ENCODE measurements at places on chromosomes 7 and 10.

DNA sequence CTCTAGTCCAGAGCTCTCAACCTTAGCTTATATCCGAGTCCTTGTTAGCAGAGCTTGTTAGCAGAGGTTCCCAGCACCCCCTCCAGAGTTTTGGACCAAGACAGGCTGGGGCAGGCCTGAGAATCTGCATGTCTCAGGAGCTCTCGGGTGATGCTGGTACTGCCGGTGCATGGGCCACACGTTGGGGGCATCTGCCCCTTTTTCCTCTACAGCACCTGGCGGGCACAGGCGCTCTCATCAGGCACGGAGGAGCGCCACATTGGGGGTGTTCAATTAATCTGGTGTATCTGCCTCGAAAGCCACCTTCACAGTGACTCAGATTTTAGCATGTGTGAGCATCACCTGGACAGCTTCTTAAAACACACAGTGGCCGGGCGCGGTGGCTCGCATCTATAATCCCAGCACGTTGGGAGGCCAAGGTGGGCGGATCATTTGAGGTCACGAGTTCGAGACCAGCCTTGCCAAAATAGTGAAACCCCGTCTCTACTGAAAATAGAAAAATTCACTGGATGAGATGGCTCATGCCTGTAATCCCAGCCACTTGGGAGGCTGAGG, 117.7 kb downstream of the ELFN1 start:
- DNase-seq = no peak

GRCh38 chr7:121873289-121874194, 581 bp downstream of the PTPRZ1 start:
- DNase-seq = no peak

- DNase-seq = peak; percentile 78
Observed at GRCh38 chr7:46291601-46292150, 370.6 kb upstream of the IGFBP3 start.

DNA sequence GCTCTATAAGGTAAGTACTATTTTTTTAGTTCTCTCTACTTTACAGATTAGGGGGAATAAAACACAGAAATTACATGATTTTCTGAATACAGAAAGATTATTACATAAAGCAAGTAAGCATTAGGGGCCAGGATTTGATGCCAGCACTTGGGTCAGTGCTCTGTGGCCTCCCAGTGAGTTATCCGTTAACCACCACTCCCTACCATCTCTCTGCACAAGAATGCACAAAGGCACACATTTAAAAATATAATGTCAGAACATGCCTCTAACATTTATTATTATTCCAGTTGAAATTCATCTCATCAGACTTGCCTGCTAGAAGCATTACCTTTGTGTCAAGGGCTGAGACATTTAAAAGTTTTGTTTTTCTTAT, 59.0 kb downstream of the MET start:
- no peak for DNase-seq

DNA sequence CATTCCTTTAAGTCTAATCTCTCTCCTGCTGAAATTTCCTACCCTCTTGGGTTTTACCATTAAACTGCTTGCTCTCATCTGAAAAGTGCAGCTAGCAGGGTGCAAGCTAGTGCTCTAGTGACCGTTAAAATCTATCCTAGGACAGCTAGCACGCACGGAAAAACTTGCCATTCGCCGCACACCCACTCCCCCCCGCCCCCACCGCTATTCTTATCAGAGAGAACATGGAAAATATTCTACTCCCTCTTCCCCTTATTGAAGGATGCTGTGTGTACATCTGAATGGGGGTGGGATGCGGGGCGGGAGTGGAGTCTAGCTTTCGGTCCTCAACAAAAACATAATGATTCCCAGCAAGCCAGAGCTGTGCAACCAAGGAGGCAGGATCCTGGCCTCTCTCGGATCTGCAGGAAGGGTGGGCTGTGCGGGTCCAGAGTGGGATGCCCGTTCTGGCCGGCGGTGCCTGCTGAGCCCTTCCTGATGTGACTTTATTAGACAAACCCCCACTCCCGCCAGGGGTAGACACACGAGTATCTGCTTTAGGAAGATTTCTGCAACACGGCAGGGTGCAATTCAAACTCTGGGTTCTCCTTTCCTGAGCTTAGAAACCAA, 1.1 kb upstream of the ADRA2A start:
- no peak for DNase-seq

GRCh38 chr7:33900501-33900900, 4.8 kb upstream of the BMPER start:
- DNase-seq = no peak

GRCh38 chr10:90930971-90931871, 10.3 kb upstream of the ANKRD1 start:
- no peak for DNase-seq

DNA sequence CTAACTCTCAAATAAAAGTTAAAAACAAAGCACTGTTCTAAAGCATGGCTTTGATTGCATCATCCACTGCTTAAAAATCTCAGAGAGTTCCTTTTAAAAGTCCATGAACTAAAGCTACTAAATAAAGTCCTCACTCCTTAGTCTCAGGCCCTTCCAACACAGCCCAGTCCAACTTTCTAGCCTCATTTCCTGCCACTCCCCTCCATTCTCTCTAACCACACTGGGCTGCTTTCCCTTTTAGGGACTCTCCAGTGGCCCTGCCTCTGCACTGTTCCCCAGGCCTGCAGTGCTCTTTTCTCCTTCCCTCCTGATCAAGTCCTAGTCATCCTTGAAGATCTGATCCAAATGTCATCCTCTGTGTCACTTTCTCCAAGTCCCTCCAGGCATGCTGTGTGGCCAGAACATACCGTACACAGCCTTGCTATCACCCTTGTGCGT, 56.9 kb upstream of the PPP1R3C start:
- DNase-seq = no peak

GRCh38 chr7:151008143-151008510, 16.2 kb downstream of the ATG9B start:
- no peak for DNase-seq

DNA sequence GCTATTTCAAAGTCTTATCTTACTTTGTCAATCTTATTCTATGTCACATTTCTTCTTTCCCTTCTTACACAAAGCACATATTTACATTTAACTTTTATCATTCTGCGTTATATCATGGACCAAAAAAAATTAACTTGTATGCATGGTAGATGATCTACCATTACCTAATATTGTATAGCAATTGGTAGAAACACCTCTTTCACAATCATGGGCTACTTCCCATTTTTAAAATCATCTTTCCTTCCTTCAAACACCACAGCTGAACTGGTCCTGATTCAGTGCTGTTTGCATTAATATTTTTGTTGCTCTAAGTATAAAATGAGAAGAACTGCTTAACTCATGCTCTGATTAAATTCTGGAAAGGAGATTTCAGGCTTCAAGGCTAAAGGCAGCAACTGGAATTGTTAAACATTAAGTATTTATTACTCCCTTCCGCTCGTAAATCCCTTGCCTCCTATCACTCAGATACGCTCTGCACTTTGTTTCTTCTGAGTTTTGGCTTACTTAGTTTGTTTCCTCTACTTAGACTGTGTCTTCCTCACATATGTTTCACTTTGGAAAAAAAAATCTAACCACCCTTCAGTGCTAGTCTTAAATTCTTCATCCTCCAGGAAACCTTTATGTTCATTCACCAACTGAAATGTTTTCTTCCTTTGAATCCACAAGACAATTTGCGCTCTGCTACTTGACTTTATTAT, 901.4 kb downstream of the PCDH15 start:
- no peak for DNase-seq

DNA sequence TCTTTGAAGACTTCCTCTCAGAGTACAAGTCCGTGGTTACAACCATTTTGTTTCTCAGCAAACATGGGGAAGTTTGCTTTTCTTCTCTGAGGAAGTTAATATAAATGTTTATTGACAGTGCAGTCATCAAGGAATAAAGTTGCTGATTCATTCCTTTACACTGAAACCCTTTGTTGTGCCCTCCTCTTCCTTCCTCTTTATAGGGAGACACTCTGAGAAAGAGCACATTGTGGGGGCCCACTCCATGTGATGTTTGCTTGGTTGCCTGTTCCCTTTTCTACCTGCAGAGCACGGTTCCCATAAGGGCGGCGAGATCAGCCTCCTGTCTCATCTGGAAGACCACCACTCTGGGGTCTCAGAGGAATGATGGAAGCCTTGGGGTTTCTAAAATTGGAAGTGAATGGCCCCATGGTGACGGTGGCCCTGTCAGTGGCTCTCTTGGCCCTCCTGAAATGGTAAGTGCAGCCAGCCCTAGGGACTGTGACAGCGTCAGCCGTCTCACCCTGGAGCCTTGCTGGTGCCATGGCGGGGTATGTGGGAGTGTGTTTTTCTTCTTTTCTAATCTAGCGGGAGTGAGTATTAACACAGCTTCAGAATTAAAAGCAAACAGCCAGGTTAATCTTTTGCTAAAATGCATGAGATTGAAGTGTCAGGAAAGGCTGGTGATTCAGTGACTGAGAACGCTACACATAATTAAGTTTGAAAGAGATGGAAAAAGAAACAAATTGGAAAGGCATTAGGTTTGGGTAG, at the start of gene TBXAS1:
TSS of gene TBXAS1 (plus strand) at position 240 of the 750 bp plus-strand sequence. CDS start at position 367, 127 bp downstream.
- peak; percentile 15 for DNase-seq

GRCh38 chr10:69628891-69629290, 1.2 kb upstream of the FAM241B start:
- DNase-seq = no peak

DNA sequence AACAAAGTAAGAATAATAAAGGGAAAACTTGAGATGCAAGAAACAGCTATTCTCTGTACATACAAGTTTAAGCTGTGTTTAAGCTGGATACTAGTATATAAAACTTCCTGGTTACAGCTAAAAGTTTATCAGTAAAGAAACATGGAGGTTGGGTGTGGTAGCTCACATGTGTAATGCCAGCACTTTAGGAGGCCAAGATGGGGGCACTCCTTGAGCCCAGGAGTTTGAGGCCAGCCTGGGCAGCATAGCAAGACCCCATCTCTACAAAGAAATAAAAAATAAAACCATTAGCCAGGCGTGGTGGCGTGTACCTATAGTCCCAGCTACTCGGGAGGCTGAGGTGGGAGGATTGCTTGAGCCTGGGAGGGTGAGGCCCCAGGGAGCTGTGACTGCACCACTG, 3.2 kb downstream of the RSU1 start:
- no peak for DNase-seq

DNA sequence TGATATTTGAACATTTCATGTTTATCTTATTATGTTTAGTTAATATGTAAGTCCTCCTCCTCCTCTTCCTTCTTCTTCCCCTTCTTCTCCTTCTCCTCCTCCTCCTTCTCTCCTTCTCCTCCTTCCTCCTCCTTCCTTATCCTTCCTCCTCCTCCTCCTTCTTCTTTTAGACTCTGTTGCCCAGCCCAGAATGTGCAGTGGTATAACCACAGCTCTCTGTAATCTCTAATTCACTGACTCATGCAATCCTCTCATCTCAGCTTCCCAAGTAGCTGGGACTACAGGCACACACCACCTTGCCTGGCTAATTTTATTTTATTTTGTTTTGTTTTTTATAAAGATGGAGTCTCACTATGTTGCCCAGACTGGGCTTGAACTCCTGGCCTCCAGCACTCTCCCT, 83.4 kb upstream of the ODAD2 start:
- DNase-seq = no peak

- DNase-seq = no peak
Observed at GRCh38 chr10:126940670-126941310, 35.6 kb downstream of the DOCK1 start.

- no peak for DNase-seq
Observed at GRCh38 chr10:64271983-64272382, 750.8 kb downstream of the REEP3 start.

DNA sequence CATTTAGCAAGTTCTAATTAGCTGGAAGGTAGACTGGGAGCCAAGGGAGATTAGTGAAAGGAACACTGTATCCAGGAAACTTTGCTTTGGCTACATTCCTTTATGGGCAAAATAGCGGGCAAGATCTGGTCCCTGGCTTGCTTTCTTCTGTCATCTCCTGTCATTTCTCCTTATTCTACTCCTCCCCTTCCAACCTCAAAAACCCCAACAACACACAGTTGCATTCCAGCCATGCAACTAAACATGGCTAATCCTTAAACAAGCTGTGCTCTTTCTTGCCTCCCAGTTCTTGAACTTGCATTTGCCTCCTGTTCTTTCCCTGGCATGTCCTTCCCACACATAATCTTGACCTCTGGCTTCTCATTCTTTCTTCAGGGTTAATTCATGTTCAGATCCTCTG, 59.5 kb upstream of the CDCA7L start:
- no peak for DNase-seq

DNA sequence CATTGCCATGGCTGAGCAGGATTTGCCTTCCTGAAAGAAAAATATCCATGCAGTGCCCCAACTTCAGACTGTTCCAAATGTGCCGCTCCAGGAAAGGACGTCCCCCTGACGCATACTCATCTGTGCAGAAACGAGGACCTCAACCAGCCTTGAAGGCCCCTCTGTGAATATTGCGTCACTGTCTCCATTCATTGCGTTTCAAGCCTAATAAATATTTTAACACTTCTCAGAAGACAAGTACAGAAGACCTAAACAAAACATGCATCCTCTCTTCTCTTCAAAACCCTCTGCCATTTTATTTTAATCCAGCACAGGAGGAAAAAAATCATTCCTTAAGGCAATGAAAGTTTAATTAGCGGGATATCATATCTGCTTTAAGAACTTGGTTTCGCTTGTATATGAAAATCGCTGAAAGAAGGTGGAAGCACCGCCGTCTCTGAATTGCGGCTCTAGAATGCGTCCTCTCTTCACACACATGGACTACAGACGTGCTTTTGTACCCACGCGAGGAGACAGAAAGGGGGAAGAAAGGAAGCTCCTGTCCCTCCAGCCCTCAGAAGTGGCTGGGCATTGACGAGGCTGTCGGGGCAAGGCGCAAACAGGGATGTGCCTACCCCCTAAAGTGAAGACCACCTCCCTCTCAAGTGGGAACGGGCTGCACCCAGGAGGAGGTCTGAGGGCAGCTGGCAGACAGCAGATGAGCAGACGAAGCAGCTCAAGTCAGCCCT, 36.8 kb downstream of the RGS10 start:
- DNase-seq = no peak

DNA sequence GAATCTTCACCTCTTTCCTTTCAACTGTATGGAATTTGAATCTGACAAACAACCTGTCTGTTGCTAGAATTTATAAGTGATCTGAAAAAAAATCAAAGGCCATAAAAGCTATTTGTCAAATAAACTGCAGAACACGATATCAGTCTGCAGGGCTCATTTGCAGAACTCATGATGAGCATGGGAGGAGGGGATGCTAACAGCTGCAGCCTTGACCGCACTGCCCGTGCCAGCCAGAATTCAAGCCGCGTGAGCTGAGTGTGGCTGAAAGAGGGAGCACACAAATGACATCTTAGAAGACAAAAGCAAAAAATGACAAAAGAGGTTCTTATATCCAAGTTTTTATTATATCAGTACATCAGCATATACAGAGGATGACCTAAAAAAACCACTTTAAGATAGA, 15.7 kb downstream of the LRRTM3 start:
- no peak for DNase-seq
